ENCODE measurements at places on chromosomes 2 and 18.

DNA sequence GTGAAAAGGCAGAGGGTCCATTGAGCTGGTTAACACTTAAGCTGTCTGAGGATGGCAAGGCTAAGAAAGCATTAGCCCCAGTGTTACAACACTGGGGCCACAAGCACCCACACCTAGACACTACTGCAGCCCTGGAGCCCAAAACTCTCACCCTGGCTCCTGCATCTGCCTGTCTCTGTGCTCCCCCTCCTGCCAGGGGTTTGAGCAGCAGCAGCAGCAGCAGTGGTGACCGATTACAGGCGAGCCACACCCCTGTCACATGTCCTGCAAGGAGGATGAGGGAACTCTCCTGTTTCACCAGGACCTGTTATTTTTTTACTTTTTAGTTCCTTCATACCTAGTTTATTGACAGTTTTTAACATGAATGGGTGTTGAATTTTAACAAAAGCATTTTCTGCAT lies 326.7 kb upstream of the MAP2 start:
- no peak for DNase-seq

DNA sequence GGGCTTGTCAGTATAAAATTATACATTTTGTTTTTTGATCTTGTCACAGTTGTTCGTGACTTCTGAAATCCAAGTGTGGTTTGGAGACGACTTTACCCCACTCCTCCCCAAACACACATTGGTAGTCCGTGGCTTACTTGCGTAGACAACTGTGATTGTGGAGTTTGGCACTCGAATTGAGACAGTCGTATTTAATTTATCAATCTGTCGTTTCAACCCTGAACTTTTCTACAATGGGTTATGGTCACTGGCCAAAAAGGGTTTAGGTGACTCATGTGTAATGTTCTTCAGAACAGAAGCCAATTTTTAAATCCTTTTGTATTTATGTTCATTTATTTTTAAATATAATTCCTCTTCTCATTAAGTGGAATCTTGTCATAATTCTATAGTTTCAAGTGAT lies 129.9 kb downstream of the SPTBN1 start:
- no peak for DNase-seq

DNA sequence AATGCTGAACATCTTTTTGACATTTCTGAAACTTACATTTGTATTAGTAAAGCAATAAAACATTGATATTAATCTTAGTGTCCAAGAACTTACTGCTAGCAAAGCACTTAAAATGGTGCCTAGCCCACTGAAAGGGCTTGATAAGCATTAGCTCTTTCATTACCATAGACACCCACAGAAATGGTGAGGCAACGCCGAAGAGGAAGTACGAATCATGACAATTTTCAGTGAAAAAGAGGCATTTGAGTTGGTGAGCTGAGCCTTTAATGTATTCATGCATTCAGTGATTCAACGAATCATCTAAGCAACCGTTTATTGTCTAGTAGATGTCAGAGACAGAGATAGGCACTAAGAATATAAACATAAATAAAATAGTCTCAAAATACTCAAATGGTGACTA lies 101.1 kb downstream of the PIGN start:
- DNase-seq: no peak

DNA sequence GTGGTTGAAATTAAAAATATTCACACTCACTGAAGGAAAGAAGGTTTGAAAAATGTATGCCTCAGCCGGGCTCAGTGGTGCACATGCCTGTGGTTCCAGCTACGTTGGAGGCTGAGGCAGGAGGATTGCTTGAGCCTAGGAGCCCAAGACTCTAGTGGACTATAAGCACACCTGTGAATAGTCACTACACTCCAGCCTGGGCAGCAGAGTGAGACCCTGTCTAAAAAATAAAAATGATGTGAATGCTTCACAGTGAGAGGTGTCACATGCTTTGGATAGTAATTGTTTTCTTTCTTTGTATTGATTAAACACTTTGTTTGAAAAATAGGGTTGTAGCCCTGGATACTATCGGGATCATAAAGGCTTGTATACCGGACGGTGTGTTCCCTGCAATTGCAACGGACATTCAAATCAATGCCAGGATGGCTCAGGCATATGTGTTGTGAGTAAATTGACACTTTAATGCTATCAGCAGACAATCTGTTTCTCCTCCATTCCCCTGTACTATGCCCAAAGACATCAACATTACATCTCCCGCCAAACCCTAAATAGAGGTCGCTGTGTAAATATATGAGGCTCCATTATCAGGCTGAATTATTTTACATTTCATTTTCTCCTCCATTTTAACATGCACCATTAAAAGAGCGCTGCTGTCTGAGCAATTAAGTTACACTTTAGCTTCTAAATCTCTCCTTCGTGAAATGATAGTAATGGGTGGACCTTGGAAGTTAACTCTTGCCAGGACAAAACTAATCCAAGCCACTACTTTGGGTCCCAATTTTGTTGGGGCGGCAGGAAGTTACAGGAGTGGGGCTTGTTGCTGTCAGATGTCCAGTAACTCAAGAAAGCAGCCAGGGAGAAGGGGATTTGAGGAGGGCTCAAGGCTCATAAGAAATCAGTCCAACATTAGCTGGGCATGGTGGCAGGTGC lies 138.3 kb upstream of the TTC39C start:
- no peak for DNase-seq

- DNase-seq: no peak
These were observed 243.3 kb upstream of the KCNJ3 start for GRCh38 chr2:154455166-154455565.

DNA sequence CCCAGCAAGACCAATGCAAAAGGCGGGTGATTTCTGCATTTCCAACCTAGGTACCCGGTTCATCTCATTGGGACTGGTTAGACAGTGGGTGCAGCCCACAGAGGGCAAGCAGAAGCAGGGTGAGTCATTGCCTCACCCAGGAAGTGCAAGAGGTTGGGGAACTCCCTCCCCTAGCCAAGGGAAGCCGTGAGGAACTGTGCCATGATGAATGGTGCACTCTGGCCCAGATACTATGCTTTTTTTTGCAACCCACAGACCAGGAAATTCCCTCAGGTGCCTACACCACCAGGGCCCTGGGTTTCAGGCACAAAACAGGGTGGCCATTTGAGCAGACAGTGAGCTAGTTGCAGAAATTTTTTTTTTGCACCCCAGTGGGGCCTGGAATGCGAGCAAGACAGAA lies 662.6 kb upstream of the ACVR2A start:
- no peak for DNase-seq

- no peak for DNase-seq
These were observed 58.3 kb downstream of the BCL11A start for GRCh38 chr2:60495041-60495625.

- DNase-seq: no peak
These were observed 27.2 kb upstream of the BBS5 start for GRCh38 chr2:169452080-169452479.

DNA sequence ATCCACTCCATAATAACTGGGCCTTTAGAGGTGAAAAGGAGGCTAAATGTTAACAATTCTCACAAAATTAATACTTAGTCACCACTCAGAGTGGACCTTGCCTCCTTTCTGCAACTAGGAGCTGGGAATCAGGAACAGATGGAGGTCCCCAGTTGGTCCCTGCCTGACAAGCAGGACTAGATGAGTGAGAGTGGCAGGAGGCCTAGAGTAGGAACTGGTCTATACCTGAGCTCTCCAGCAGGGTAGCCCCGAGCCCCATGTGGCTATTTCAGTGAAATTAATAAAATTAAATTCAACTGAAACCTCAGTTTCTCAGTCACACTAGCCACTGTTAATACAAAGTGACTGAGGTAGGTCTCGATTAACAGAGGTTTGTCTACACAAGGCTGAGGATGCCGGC lies 150.5 kb downstream of the MYO5B start:
- DNase-seq: no peak

GRCh38 chr2:239060676-239061075 lies 212.8 kb downstream of the TWIST2 start:
- no peak for DNase-seq

GRCh38 chr2:199488772-199489400 lies 31.1 kb upstream of the SATB2 start:
- DNase-seq: peak; percentile 54

DNA sequence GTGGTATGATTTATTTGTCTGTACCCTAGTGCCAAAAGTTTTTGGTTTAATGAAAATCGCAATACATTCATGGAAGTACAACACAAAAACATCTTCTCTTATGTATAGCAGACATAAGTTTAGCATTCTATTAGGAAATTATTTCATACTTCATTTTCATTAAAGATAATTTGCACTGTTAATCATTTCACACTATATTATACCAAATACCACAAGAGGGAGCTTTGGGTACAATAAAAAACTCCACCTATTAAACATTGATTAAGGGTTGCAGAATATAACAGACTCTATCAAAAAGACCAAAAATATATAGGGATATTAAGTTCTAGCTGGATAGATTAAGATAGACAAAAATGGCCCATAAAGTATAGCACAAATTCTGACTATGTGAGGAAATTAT lies 79.0 kb downstream of the SLC66A3 start:
- no peak for DNase-seq

- peak; percentile 32 for DNase-seq
These were observed 54.3 kb upstream of the SLC66A3 start for GRCh38 chr2:11100976-11101375.

DNA sequence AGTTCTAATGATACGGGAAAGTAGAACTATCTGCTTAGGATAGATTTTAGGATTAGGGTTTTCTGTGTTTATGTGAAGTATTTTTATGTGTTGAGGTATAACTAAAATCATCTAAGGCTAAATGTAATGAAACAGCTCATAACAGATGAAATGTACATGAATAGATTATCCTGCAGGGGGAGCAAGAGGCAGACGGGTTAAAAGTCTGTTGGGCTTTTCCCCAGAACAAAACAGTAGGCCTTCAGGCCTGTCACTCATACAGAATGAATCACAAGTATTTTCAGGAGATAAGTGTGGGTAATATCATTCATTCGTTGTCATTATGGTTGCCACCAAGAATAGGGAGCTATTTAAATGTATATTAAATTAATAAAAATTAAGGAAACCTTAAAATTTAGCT lies 107.9 kb upstream of the IL1R2 start:
- no peak for DNase-seq

GRCh38 chr2:240972201-240972600 lies 26.2 kb upstream of the SNED1 start:
- DNase-seq: no peak
